Thymus (tissue), 14 donors: ENCODE measurements at places on chromosomes 13 and 19.

DNA sequence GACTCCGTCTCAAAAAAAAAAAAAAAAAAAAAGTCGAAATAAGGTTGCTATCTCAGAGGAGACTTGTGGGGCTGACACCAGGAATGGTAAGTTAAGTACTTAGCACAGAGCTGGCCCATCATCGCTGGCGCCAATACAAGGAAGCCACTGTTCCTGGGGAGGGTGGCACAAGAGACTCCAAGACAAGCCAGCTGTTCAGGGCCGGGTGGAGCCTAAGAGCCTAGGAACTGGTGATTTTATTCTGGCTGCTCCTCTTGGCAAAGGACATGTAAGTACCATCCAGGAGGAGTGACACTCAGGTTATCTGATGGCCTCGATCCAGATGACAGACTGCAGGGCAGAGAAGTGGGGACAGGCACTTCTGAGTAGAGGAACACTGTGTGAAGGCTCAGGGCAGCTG, 3.8 kb downstream of the ELOF1 start:
- DNase-seq = no peak

DNA sequence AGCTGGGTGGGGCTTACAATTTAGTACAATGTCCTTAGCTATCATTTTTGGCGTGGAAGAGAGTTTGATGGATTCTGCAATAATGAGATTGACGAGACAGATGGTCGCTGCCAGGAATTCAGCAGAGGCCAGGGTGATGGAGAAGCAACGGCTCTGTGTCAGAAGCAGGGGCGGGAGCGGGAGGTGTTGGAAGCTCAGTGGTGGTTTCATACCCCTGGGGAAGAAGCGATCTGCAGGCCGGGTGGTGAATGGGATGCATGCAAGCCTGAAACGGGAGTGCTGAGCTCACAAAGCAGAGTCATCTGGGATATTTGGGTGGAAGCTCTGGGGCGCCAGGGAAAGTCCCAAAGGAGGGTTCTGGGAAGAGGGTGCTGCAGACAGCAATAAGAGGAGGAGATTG, 370.8 kb downstream of the ZNF536 start:
- no peak for DNase-seq

- no peak for DNase-seq
Observed at GRCh38 chr13:75136151-75136550, 345.8 kb downstream of the TBC1D4 start.

- DNase-seq = no peak
Observed at GRCh38 chr13:105118426-105118985, 1417.0 kb downstream of the EFNB2 start.

- DNase-seq = no peak
Observed at GRCh38 chr13:25988661-25989060, 63.2 kb downstream of the SHISA2 start.

GRCh38 chr19:3075605-3076431, 13.5 kb upstream of the TLE5 start:
- DNase-seq = peak; percentile 69

DNA sequence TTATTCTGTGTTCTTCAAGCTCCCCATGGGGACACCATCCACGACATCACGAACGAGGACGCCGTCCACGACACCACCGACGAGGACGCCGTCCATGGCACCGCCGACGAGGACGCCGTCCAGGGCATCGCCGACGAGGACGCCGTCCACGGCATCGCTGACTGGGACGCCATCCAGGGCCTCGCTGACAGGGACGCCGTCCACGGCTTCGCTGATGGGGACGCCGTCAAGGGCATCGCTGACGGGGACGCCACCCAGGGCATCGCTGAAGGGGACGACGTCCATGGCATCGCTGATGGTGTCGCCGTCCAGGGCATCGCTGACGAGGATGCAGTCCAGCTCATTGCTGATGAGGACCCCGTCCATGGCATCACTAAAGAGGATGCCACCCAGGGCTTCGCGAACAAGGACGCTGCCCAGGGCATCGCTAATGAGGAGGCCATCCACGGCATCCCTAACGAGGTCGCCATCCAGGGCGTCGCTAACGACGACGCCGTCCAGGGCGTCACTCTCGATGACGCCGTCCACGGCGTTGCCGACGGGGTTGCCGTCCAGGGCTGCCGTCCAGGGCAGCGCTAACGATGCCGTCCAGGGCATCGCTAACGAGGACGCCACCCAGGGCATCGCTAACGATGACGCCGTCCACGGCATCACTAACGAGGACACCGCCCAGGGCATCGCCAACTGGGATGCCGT, 949.2 kb downstream of the TUBA3C start:
- DNase-seq = no peak

DNA sequence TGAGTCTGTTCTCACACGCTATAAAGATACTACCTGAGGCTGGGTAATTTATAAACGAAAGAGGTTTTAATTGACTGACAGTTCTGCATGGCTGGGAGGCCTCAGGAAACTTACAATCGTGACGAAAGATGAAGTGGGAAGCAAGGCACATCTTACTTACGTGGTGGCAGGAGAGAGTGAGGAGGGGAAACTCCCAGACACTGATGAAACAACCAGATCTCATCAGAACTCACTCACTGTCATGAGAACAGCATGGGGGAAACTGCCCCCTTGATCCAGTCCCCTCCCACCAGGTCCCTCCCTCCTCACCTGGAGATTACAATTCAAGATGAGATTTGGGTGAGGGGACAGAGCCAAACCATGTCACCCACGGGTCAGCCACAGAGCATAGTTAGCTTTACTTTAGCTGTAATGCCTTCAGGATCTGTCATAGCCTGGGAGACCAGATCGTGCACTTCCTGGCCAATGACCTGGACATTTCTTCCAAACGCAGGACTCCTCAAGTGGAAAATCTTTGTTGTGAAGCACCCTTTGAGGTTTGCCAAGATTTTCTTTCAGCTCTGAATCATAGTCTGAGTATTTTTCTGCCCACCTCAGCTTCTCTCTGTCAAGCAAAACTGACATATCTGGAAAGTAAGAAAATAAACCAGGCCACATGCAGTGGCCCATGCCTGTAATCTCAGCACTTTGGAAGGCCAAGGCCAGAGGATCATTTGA, 25.2 kb upstream of the HIF3A start:
- DNase-seq = no peak

DNA sequence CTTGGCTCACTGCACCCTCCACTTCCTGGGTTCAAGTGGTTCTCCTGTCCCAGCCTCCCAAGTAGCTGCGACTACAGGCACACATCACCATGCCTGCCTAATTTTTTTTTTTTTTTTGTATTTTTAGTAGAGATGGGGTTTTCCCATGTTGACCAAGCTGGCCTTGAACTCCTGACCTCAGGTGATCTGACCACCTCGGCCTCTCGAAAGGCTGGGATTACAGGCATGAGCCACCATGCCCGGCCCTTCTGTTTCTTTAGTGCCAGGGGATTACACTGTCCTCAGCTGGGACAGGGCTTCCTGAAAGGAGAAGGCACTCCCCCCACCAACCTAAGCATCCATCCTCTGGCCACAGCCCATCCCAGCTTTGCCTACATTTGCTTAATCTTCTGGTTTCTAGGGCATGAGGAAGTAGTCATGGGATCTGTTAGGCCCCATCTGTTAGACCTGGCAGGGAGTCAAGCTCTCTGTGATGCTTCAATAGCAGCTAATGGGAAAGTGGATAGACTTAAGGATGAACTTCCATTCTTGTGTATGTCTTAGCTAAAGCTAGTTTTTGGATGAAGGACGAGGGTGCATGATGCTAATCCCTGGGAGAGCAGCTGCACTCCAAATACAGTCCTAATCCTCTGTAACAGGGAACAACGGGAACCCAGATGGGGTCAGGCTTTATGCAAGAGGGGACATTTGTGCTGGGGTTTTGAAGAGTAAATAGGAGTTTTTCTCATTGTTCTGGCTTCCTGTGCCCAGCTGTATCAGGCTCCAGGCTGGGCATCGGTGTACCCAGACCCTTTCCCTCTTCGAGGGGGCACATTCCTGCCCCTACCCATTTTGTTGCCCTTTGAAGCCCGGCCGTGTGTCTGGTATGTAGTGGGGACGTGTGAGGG, 2.6 kb downstream of the VAV1 start:
- DNase-seq = no peak

DNA sequence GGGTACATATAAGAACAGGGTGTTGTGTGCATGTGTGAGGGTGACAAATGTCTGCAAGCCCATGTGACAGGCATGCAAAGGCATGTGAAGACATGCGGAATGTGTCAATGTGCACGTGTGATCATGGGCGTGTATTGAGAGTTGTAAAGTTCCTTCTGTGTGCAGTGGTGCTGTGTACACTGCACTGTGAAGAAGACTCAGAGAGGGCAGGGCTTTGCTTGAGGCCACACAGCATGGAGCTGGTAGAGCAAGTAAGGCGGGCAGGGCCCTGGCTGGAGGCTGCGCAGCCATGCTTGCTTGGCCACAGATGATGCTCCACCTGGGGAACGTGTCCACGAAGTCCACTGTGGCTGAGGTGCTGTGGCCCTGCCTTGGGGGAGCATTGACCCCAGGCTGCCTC, 66.8 kb downstream of the PTPRS start:
- no peak for DNase-seq

DNA sequence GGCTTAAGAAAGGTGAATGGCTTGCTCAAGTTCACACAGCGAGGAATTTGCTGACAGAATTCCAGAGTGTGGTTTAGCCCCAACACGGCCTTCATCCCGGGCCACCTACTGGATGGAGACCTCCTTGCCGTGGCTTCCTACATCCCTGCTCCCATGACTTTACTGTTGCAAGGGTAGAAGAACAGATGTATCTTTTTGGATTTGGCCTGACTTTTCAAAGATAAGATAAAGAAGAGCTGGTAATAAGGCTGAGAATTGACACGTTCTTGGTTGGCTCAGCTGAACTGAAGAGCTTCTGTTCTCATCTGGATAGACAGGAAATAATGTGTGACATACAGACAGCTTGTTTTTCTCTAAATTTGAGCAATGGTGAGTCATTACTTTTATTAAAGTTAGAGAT, 113.1 kb downstream of the KLF5 start:
- DNase-seq = no peak

GRCh38 chr19:35648017-35648961, at the start of gene COX6B1:
COX6B1 (plus strand) TSS chr19:35648323; CDS start chr19:35651244, 2,921 bp downstream.
- peak; percentile 99 for DNase-seq

GRCh38 chr13:44140146-44140545, 233.5 kb upstream of the SERP2 start:
- DNase-seq = no peak

DNA sequence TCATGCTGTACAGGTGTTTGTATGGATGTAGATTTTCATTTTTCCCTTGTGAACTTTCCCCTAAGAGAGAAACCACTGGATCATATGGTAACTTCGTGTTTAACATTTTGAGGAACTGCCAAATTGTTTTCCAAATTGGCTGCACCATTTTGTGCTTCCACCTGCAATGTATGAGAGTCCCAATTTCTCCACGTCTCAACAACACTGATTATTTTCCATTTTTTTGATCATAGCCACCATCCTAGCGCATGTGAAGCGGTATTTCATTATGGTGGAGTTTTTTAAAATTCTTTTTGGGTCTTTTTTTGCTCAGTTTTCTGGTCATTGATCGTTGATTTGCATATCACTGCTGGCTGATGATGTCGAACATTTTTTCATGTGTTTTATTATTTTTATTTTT, 5.0 kb downstream of the NDUFA13 start:
- DNase-seq = no peak

DNA sequence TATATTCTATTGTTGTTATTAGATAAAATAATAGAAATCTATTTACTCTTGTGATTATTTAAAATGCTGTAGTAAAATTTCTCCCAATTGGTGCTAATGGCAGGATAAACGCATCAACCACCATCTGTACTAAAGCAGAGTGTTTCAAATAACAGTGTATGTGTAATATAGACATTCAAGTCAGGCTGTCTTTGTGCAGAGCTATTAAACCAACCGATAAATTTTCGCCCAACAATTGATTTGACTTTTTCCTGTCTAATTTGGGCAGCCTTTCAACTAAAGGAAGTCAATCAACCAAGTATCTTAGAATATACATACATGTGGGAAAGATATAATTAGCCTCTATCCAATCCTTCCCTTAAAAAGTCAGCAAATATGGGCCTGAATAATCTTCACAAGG, 5.8 kb downstream of the AMER2 start:
- DNase-seq = no peak

DNA sequence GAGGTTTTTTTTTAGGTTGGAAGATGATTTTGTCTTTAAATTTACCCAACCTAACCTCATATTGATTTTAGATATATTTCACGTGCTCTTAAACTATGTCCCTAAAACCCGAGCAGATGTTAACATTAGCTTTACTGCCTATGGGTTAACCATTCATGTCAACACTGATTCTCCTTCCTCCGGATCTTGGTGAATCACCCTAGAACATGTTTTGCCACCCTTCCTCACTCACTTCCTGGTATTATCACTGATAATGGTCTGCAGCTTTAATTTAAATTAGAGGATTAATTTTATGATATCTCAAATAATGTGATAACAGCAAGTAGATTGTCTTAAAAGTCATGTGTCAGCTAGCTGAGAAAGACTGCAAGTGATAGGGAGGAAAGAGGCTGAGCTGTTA, 31.9 kb downstream of the HTR2A start:
- no peak for DNase-seq

DNA sequence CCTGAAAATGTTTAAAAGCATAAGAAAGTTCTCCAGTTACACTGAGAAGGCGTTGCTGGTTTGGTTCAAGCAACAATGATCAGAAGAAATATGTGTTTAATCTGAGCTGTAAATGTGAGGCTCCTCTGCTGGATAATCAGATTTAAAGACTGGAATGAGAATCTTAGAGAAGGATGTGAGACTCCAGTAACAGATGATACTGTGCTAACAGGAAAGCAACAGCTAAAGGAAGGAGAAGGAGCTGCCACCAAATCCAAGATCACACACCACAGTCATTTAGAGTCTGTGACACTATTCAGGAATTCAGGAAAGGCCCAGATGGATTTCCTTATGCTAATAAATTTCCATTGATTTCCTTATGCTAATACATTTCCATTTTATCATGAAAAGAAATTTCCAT, 16.9 kb downstream of the DCLK1 start:
- DNase-seq = no peak

GRCh38 chr19:15368798-15369593, 10.6 kb downstream of the AKAP8 start:
- no peak for DNase-seq

GRCh38 chr13:93680329-93680728, 453.7 kb downstream of the GPC6 start:
- DNase-seq = no peak

DNA sequence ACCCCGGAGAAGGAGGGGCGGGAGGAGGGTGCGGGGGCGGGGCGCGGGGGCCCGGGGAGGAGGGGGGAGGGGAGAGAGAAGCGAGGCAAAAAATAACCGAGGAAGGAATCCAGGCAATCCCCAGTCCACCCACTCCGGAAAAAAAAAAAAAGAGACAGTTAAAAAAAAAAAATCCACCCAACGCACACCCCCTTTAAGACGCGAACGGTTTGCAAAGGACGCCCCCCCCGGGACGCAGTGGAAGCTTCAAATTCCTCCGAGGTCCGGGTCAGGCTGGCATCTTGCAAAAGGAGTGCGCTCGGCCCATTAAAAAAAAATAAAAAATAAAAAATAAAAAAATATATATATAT, at the start of gene CACNA1A:
CACNA1A (minus strand) TSS at position 9 of the 350 bp plus-strand sequence. CDS start 255 bp downstream, outside the sequence.
- DNase-seq = no peak

GRCh38 chr13:113052206-113052605, 53.4 kb upstream of the F7 start:
- DNase-seq = no peak
